ENCODE measurements at places on chromosomes 7 and 10.

DNA sequence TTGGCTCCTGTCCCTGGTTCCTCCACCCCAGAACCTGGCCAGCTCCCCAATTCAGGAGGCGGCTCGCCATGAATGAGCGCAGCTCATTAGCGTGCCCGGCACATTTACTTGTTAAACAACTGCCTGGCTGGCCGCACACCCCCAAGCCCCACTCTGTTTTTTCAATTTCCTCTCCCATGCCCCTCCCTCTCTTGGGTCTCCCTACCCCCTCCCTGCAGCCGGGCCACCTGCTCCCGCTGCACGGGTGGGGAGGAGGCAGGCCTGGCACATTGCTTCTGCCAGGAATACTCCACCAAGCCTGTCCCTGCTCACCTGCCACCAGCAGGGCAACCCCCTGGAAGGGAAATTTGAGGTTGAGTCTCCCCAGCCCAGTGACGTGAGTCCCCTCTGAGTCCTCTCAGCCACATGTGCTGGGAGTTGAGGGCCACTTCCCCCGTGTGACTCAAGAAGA lies 2.5 kb upstream of the SLIT1 start:
- DNase-seq, result no peak

DNA sequence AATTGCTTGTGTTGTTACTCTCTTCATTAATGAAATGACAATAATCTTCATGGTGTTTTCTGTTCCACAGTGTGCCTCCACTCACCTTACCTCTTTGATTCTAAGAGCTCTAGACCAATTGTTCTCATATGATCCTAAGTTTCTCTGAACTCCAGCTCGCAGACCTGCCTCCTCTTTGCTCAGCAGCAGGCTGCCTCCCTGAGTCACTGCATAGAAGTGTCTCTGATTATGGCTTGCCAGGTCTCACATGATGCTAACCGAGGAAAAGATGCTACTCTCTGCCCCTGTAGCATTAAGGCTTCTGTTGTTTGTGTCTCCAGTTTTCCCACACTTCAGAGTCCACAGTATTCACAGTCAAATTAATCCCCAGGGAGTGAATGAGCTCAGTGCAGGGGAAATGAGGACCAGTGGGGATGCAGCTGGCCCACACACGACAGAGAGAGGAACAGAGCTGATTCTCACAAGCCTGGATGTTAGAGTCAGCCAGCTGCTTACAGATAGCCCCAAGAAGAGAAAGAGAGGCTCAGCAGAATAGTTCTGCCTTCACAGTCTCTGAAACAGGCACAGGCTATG lies 145.9 kb upstream of the EGR2 start:
- no peak for DNase-seq

DNA sequence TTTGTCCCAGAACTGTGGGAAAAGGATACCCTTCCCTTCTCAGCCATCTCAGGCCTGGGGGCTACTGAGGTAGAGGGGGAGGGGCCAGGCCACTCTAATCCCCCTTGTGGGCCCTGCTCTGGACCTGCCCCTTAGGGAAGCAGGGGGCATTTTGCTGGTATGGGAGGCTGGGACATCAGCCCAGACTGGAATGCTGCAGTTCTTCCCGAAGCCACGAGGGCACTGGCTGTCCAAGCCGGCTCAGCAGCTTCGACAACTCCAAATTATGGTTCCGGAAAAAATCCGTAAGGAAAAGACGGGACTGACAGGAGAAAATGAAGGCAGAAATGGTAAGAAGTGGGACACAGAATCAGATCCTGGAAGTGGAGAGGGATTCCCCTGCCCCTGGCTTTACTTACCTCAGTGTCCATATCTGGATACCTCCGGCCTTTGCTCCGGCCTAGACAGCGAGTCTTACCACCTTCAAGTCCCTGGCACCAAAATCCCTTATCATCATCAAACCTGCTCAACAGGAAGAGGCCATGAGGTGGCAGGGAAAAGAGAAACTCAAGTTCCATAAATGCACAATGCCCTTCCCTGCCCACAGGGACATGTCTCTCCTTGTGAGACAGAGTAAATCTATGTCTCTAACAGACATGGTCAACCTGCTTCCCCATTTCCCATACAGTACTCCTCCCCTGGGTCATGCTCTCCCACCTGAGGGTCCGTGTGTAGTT lies 9.0 kb downstream of the NDST2 start:
- DNase-seq, result no peak

- DNase-seq, result no peak
These were observed 1102.3 kb downstream of the GRM8 start for GRCh38 chr7:126150278-126150958.

GRCh38 chr7:7709291-7709690 lies 9.1 kb downstream of the RPA3 start:
- no peak for DNase-seq

Data from activated T-cell treated with anti-CD3 and anti-CD28 coated beads, Interleukin-2, amount 50 U/mL, for 1 hour (primary cell).